Stimulated activated naive CD8-positive, alpha-beta T cell treated with anti-CD3 and anti-CD28 coated beads, Interleukin-15, Interleukin-2, amounts not matched to agents 100 U/mL and 50 U/mL, for 24 hours (primary cell): ENCODE measurements at places on chromosomes 2 and 18.

DNA sequence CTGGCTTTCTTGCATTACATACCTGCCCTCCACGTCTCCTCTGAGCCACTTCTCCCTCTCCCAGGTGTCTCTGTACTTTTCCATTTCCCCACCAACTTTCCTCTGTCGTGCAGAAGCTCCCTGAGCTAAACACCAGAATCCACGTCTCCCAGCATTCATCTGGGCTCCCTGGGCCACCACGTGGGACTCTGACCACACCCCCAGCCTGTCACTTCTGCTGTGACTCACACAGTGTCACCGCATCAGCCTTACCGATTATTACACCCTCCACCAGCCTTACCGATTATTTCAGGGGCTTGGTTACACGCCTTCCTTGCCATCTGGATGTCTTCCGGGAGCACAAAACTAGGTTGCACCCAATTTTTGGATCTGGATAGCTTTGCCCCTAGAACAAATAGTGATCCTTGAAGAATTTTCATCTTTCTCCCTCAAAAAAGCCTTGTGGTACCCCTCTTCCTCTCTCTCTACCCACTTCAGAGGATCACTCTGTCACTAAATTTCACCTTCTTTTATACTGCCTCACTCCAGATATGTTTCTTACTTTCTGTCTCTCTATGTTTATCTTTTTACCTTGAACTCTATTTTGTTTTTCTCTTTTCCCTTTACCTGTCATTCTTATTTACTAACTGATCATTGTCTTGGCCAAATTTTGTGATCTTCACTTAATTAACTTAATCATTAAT is 136.9 kb upstream of the CAB39 start:
- peak; percentile 68 for DNase-seq

GRCh38 chr2:128501006-128501690 is 182.5 kb upstream of the HS6ST1 start:
- no peak for DNase-seq

- DNase-seq, result no peak
Measured at GRCh38 chr2:220491670-220492069, 864.2 kb downstream of the SLC4A3 start.

GRCh38 chr2:158004126-158004764 is 97.4 kb upstream of the UPP2 start:
- DNase-seq, result no peak

GRCh38 chr2:96547731-96548171 is 11.2 kb downstream of the ARID5A start:
- no peak for DNase-seq

DNA sequence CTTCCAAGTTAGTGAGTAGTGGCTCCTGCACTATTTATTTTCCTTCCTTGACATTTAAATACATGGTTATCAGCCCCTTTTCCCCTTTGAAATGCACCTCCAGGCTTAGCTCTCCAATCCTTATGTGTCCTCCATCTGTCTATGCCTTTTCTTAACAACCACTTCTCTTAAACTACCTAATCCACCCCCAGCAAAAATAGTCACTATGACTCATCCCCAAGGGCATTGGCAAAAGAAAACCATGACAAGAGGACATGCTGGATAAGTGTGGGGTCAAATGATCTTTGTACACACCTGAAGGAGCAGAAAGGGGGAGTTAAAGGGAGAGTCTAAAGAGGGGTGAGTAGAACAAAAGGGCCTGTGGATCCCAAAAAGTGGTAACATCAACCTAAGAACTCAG is 127.2 kb downstream of the ANKRD44 start:
- no peak for DNase-seq

- no peak for DNase-seq
Measured at GRCh38 chr2:143489145-143489544, 359.9 kb downstream of the ARHGAP15 start.

DNA sequence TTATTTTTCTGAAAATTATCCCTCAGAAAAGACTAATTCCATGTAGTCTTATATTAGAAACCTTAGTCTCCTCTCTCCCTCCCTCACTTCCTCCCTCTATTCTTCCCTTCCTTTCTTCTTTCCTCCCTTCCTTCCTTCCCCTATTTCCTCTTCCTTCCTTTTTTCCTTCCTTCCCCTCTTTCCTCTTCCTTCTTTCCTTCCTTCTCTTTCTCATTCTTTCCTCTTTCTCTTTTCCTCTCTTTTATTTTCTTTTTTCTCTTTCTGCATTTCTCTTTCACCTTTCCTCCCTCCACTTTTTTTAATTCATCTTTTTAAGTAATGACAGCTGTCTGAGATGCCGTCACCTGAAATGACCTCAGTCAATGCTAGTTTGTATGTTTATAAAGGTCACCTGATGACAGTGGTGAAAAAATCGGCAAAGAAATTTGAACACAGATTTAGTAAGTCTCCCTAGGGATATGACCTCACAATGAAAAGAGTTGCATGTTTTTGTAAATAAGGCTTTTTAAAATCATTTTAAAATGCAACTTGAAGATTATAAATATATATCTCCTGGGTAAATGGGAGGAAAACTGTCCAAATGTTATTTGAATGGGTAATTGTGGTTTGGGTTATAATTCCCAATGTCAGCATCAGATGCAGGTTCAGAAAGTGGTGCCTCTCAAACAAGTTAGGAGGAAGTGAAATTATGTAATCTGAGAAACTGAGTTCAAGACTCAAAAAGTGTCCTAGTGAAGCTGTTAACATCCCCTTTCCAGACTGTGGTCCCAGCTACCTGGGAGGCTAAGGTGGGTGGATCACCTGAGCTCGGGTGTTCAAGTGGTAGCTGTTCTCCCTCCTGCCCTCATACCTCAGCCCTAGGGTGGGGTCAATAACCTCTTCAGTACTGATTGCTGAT is 90.3 kb upstream of the ST3GAL5 start:
- no peak for DNase-seq

DNA sequence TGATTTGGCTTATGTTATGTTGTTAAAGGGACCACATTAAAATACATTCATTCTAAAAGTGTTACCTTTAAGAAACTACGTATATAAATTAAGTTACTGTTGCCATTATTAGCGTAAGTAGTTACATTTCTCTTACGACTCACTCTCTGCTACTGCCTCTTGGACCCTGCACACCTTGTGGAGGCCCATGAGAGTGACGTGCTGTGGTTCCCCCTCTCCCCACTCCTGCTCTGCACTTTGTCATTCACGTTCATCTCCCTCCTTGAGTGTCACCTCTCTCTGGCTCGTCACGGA is 830 bp upstream of the MERTK start:
- DNase-seq, result no peak

GRCh38 chr2:109537565-109538222 is 76.1 kb downstream of the SEPTIN10 start:
- DNase-seq, result no peak

DNA sequence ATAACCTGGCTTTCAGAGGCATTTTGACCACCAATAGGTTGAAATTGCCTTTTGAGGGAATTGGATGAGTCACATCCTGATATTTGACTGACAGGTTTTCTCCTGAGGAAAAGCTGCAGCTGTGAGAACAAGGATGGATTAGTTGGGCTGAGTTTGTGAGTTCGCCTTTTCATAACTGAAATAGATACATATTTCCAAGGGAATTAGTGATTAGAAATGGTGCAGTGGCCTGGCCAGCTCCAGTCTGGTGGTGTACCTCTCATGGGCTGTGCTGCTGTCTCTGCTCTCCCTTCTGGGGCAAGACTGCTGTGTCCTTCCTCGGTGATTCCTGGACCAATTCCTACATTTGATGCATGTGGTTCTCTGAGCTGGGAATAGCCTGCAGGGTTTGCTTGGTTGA is 341.3 kb downstream of the TSN start:
- DNase-seq, result no peak

DNA sequence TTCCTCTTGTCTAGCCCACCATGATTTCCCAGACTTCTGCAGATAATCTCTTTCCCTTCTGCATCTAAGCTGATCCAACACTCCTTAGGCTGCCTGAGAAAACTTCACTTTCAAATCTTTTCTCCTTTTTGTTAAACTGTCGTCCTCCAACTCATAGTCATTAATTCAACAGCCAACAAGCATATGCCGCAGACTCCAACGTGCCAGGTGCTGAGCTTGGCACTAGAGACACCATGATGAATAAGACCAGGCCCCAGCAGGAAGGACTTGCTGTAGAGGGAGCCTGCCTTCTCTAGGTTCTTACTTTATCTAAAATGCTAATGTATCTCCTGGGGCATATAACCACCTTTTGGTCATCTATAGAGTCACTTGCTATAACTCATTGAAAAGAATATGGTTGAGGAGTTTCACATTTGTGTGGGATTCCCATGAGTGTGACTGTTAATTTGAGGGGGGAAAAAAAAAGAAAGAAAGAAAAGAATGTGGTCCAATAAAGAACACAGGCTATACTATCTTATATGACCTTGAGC is 51.0 kb downstream of the ANKRD44 start:
- no peak for DNase-seq

DNA sequence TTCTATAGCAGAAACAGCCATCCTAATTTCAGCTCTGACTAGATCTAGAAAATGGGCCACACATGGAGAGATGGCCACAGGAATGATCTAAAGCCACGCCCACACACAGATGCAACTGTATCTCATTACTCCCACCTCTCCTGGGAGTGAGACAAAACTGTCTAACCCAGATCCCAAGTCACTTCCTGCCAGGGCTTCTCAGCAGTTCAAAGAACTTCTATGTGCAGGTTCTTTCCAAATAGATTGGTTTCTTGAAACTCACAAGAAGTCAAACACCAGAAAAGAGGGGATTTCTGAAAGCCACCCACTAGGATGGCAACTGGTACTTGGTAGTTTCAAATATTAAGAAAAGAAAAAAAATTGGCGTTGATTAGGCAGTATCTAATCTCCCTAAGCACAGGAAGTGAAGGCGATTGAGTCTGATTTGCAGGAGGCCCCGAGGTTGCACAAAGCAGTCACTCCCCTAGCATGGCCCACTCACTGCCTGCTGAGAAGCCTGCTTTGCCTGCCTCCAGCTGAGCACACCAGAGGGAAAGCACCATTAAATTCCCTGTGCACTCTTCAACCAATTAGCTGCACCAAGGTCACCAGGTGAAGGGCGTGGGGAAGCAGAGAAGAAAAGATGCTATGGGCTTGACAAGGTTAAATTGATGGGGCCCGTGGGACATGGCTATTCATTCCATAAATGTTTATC is 51.1 kb downstream of the PAPOLG start:
- DNase-seq, result peak; percentile 70

- no peak for DNase-seq
Measured at GRCh38 chr2:88658326-88658725, 31.1 kb upstream of the EIF2AK3 start.

GRCh38 chr2:107633580-107634147 is 193.0 kb upstream of the RGPD4 start:
- no peak for DNase-seq

DNA sequence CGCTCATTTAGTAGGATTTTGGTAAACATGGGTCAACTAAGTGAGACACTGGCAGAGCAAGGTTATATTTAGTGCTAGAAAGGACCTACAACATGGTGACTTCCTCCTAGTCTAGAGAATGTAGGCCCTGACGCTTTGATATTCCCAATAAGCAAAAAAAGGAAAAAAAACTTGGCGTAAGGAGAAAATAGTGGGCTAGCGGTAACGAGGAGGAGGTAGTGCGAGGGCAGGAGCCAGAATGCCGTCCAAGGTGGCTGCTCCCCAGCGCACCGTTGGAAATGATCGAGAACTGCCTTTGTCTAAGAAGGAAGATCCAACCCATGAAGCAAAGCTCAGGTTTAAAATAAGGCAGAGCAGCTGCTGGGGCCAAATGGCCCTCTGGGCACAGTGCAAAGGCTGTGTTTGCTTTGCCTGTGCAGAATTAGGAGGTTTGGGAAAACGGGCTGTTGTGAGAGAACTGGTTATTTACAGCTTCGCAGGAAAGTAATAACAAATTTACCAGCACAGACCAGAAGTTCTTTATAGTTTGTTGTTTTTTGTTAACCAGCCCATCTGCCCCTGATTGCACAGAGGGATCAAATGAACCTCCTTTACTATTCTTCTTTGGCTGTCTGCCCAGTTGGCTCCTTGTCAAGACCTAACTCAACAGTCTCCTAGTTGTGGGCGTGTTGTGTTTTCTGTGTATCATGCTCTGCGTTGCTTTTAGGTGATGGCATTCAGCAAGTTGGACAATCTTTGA is 86.6 kb downstream of the ITGB1BP1 start:
- DNase-seq, result no peak

DNA sequence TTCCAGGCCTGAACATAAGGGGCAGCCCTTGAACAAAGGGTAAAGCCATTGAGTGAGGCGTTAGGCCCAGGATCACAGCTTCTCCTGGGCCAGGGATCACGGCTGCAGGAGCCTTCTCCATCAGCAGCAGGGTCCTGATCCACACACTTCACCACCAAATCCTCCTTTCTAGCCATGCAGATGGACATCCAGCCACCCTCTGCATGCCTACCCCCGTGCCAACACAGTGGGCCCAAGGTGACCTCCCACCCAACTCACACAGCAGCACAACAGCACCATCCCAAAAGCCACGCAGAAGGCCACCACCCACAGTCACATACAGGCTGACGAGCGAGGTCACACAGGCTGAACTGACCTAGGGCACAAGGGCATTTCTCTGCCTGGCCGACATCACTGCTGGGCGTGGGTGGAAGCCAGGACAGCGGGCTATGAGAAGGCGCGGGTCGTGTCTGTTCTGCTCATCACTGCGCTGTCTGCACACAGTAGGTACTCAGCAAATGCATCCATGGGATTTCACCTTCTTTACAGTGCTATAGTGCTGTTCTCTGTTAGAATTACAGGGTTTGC is 31.2 kb downstream of the TFCP2L1 start:
- DNase-seq, result no peak

- no peak for DNase-seq
Measured at GRCh38 chr18:54531402-54532065, 59.5 kb upstream of the DYNAP start.

GRCh38 chr18:28714498-28714897 is 537.6 kb upstream of the CDH2 start:
- no peak for DNase-seq

DNA sequence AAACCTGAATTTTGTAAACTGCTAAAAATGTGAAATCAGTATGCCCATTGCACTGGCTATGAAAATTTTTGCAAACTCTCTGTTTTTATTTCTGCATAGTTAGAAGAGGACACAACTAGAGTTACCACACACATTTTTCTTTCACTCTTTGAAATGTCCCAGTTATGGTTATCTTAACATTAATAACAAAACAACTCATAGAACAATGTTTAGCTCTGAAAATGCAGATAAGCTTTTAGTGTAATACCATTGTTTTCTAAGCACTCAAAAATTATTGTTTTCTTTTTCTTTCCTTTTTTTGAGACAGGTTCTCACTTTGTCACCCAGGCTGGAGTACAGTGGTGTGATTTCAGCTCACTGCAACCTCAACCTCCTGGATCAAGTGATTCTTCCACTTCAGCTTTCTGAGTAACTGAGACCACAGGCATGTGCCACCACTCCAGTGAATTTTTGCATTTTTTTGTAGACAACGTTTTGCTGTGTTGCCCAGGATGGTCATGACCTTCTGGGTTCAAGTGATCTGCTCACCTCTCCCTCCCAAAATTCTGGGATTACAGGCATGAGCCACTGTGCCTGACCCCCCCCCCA is 1204.5 kb upstream of the ZEB2 start:
- no peak for DNase-seq
